ENCODE measurements at places on chromosomes 12 and 14. TPM values are rescaled to one million over a fixed set of nuclear protein-coding genes. Genes with fewer than 3 reads are reported as not detected.

DIO2 gene
- total RNA-seq: not detected

GPR84 gene
- 1.5 TPM for total RNA-seq

GPR65 gene
- total RNA-seq: 8.1 TPM

DAO gene
- not detected for total RNA-seq

TTC9 gene
- total RNA-seq: 4.8 TPM

STAB2 gene
- not detected for total RNA-seq

KLHL33 gene
- not detected for total RNA-seq

SLC22A17 gene
- total RNA-seq: 2.3 TPM

GUCY2C gene
- not detected for total RNA-seq

GRCh38 chr14:90613453-90613852, 202.8 kb downstream of the TTC7B start:
- H3K4me3 ChIP-seq: no peak overlapping the region
- H3K27ac ChIP-seq: no peak overlapping the region
- no peaks in the 10 kb centered on the region for H3K36me3 ChIP-seq
- no peaks in the 10 kb centered on the region for H3K27me3 ChIP-seq

GRCh38 chr14:95498622-95499353, 17.7 kb downstream of the SYNE3 start:
- peaks cover 35% of the 10 kb centered on the region for H3K36me3 ChIP-seq
- H3K27ac ChIP-seq: no peak overlapping the region
- no peaks in the 10 kb centered on the region for H3K27me3 ChIP-seq
- peaks cover 61% of the 10 kb centered on the region for H3K4me1 ChIP-seq

DNA sequence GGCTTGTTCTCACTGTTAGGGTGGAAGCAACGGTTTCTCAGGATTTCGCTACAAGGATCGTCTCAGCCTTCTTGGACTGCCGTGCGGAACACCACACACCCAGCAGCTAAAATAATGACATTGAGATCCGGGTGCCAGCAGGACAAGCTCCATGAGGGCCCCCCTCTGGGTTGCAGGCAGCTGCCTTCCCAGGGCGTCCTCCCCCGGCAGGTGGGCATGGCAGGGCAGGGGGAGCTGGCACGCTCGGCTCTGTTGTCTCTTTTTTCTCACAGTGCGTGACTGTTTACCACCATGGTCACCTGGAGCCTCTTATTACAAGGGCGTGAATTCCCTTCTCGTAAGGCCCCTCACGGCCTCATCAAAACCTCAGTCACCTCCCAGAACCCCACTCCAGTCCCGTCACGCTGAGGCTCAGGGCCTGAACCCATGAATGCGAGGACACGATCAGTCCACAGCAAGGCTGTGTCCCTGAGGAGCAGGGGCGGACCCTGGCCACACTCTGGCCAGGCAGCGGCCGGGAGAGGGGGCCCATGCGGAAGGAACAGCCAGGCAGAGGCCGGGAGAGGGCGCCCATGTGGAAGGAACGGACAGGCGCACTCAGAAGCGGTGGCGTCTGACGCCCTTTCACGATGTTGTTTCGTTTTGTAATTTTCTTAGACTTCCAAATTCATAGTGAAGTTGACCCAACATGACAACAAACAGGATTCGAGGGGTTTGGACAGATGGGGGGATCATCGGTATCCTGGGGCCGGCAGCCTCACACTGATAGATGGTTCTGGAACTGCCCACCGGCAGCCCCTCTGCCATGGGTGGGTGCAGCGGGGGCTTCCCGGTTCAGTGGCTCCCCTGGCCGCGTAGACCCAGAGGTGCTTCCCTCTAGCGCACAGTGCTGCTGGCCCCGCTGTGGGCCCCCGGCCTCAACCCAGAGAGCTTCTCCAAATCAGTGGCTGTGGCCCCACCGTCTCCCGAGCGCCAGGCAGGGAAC, 10.0 kb downstream of the LRCOL1 start:
- peaks cover 14% of the 10 kb centered on the region for H3K4me1 ChIP-seq
- peak overlapping the region; percentile 79 for H3K4me3 ChIP-seq
- H3K36me3 ChIP-seq: no peaks in the 10 kb centered on the region
- H3K27me3 ChIP-seq: peaks cover 51% of the 10 kb centered on the region

GRCh38 chr12:122064780-122065588, 13.6 kb upstream of the MLXIP start:
- peak overlapping the region; percentile 45 for H3K27ac ChIP-seq
- H3K4me1 ChIP-seq: peaks cover 26% of the 10 kb centered on the region
- no peaks in the 10 kb centered on the region for H3K36me3 ChIP-seq
- DNase-seq: no peak
- no peaks in the 10 kb centered on the region for H3K27me3 ChIP-seq

DNA sequence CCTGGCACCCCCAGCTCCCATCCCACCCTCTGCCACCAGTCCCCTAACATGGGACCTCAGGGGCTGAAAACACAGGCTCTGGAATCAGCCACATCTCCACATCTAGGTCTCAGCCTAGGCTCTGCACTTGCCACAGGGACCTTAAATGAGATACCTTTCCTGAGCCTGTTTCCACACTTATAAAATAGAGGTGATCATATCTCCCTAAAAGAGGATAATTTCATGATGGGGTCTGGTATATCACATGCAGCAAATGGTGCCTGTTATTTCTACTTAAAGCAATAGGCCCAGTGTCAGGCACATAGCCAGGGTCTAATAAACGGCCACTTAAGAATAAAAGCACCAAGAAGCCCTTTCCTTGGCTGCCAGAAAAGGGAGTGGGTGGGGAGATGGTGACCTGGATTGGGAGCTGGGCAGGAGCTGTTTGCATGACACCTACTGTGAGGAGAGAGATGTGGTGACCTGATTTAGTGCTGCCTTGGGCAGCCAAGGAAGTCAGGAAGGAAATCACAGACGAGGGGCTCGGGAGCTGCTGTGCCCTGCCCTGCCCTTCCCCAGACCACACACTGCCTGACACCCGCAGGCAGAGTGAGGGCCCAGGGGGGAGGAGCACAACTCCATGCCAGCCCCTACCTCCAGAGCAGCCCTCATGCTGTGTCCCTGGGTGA, 71.2 kb downstream of the IRF2BPL start:
- peaks cover 4% of the 10 kb centered on the region for H3K27me3 ChIP-seq
- peak overlapping the region; percentile 97 for H3K27ac ChIP-seq
- H3K36me3 ChIP-seq: peaks cover 3% of the 10 kb centered on the region
- H3K4me3 ChIP-seq: peak overlapping the region; percentile 82
- DNase-seq: peak; percentile 68

GRCh38 chr14:93381644-93382043, 34.7 kb downstream of the COX8C start:
- no peaks in the 10 kb centered on the region for H3K4me1 ChIP-seq
- no peaks in the 10 kb centered on the region for H3K36me3 ChIP-seq
- no peak for DNase-seq
- H3K4me3 ChIP-seq: no peak overlapping the region
- no peak overlapping the region for H3K27ac ChIP-seq

DNA sequence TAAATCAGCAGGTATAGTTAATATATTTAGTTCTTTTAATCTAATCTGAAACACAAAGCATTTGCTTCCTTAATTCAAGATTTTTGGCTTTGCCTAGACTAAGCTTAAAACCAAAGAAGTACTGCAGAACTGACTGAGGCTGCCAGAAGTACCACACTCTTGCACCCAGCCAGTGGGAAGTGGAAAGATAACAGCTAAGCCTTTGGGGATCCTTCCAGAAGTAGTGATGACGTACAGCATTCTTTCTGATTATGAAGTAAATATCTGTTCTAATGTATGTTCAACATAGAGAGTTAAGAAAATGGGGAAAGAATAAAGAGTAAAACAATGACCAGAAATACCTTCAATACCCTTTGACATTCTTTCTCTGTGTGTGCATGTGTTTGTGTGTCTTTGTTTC, 19.3 kb downstream of the NTF3 start:
- H3K4me1 ChIP-seq: no peaks in the 10 kb centered on the region
- peaks cover 13% of the 10 kb centered on the region for H3K27me3 ChIP-seq
- no peaks in the 10 kb centered on the region for H3K36me3 ChIP-seq
- H3K27ac ChIP-seq: no peak overlapping the region

GRCh38 chr12:31876568-31877424, 82.4 kb upstream of the RESF1 start:
- H3K36me3 ChIP-seq: peaks cover 39% of the 10 kb centered on the region
- H3K27me3 ChIP-seq: no peaks in the 10 kb centered on the region
- no peak for DNase-seq
- H3K27ac ChIP-seq: peak overlapping the region; percentile 71
- H3K4me3 ChIP-seq: no peak overlapping the region

DNA sequence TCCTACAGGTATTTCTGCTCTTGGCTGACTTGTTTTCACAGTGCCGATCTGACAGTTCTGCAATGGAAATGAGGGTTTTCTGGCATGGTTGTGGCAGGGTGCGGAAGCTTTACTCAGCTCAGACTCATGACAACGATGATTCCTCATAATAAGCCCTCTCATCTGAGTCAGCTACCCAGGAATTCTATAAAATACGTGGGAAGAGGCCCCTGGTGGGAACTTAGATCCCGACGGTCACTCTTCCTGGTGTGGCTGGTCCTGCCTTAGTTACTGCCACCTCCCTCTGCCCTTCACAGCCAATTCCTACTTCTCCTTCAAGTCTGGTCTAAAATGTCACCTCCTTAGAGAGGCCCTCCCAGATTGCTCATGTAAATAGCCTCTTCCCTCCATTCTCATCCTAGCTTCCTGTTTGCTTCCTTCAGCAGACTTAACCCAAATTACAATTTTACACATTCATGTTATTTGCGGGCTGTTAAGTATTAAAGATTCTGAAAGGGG, 104.2 kb upstream of the MAP1LC3B2 start:
- peaks cover 7% of the 10 kb centered on the region for H3K27me3 ChIP-seq
- no peak overlapping the region for H3K27ac ChIP-seq
- H3K36me3 ChIP-seq: no peaks in the 10 kb centered on the region
- H3K4me3 ChIP-seq: no peak overlapping the region

DNA sequence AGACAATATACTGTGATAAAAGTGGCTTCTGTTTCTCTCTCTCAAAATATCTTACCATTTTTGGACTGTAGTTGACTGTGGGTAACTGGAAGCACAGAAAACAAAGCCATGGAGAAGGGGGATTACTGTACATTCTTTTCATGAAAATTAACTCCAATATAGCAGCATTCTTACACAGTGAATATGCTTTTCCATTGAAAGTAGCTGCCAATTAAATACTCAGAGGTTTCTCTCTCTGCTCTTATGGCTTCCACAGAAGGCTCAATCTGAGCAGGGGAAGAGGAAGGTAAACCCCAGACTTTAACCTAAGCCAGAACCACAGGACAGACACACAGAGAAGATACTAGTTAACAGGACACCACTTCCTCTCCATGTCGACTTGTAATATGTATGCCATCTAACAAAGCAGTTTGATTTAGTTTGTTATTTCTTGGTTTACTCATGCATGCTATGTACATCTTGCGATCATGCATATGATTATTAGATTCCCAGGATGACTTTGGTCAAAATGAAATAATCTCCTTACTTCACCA, 150.2 kb downstream of the SSPN start:
- H3K27me3 ChIP-seq: no peaks in the 10 kb centered on the region
- DNase-seq: peak; percentile 60
- H3K4me3 ChIP-seq: no peak overlapping the region
- H3K4me1 ChIP-seq: peaks cover 17% of the 10 kb centered on the region

DNA sequence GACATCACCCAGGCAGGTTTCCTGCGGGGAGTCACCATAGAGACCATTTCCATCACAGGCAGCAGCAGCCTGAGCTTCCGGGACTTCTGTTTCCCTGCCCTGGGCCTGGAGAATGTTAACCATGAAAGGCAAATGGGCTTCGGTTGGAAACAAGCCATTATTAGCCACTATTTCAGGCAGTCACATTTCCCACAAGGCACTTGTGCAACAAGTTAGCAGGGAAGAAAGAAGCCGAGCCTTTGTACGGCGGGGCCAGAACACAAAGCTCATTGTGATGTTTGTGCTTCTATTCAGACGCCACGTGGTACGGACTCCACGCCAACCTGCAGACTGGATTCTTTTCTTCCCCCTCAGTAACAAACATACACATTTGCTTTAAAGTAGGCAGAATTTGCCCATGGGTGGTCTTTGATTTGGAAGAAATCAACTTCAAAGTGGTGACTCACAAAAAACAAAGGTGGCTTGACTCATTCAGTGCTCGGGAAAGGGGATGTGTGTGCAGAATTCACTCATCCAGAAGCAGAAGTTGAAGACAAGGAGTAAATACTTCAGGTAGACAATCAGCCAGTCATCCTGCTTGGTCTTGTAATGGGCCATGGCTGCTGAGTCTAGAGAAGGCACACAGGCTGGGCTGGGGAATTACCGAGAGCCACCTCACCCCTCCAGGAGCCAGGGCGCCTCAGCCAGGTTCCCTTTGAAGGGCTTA, 154.2 kb upstream of the PRMT8 start:
- peaks cover 8% of the 10 kb centered on the region for H3K27me3 ChIP-seq
- H3K27ac ChIP-seq: no peak overlapping the region
- DNase-seq: no peak

DNA sequence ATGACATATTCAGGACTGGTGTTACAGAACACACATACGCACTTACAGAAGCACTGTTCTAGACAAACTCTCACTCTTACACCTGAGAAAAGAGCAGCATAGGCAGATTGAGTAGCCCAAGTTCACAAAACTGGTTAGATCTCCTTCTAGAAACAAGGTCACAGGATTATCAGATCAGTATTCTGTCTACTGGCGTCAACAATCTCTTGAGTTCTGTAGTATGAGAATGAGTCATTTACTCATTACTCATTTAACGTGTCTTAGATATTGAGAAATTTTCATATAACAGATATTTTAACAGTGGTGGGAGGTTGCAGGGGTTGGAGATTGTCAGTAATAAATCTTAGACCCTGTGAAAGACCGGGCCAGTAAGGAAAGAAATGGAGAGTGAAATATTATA, 2.8 kb upstream of the TSPAN8 start:
- no peak for DNase-seq
- no peak overlapping the region for H3K4me3 ChIP-seq
- H3K27me3 ChIP-seq: no peaks in the 10 kb centered on the region
- no peaks in the 10 kb centered on the region for H3K36me3 ChIP-seq
- H3K27ac ChIP-seq: no peak overlapping the region

DNA sequence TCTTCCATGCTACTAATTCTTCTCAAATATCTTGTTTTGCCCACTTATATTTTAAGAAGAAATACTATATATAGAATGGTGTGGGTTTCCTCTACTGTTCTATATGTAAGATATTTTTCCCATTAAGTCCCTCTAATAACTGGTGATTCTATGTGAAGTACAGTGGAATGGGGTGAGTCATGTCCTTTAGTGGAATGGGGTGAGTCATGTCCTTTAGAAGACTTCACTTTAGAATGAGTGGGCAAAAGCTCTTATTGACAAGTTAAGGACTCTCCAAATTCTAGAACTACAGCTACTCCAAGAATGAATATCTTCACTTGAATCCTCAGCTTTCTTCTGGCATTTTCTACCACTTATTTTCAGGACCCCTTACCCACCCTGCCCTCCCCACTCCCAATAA, 349.9 kb downstream of the ETNK1 start:
- no peak overlapping the region for H3K4me3 ChIP-seq
- no peaks in the 10 kb centered on the region for H3K36me3 ChIP-seq
- no peak overlapping the region for H3K27ac ChIP-seq
- no peaks in the 10 kb centered on the region for H3K4me1 ChIP-seq

DNA sequence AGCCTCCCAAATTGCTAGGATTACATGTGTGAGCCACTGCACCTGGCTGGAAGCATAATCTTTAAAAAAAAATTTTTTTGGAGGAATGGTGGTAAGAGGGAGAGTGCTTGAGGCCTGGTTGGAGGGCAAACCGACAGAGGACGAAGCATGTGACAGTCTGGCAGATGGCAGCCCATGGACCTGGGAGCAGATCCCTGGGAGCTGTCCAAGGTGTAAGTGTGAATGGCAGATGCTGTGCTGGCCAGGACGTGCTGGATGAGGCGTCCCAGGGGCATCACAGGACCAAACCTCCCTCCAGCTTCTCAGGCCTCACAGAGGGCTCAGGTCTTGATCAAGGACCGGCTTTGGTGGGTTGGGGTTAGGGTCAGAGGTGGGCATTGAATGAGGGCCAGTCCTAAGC, 128.4 kb upstream of the NCOR2 start:
- H3K36me3 ChIP-seq: no peaks in the 10 kb centered on the region
- H3K27ac ChIP-seq: no peak overlapping the region
- no peak overlapping the region for H3K4me3 ChIP-seq
- DNase-seq: no peak

Data from activated CD4-positive, alpha-beta T cell treated with anti-CD3 and anti-CD28 coated beads, Interleukin-2, amount 10 ng/mL, durations not matched to agents 24 days and 14 days (primary cell).